ENCODE measurements at places on chromosomes 11 and 22. TPM values are rescaled to one million over a fixed set of nuclear protein-coding genes. Genes with fewer than 3 reads are reported as not detected.

Gene CASTOR1
- total RNA-seq, result 7.4 TPM

Gene LRRC75B
- total RNA-seq, result 18.6 TPM

Gene MYOD1
- not detected for total RNA-seq

Gene HIKESHI
- 82.0 TPM for total RNA-seq

Gene ZP1
- total RNA-seq, result not detected

Gene PHETA2
- 19.7 TPM for total RNA-seq
